Suprapubic skin (tissue), 4 donors: ENCODE measurements at places on chromosomes 5 and 9. TPM values are rescaled to one million over a fixed set of nuclear protein-coding genes. Genes with fewer than 3 reads are reported as not detected.

GRCh38 chr5:66406761-66407336 lies 189.3 kb upstream of the MAST4 start:
- no peak for DNase-seq
- no peaks in the 10 kb centered on the region for H3K4me1 ChIP-seq
- H3K27me3 ChIP-seq = no peaks in the 10 kb centered on the region
- H3K36me3 ChIP-seq = no peaks in the 10 kb centered on the region
- H3K4me3 ChIP-seq = no peak overlapping the region

- H3K4me3 ChIP-seq = no peak overlapping the region
- H3K4me1 ChIP-seq = no peaks in the 10 kb centered on the region
- no peak overlapping the region for H3K27ac ChIP-seq
Observed at GRCh38 chr9:115398313-115398650, 280.3 kb upstream of the TNC start.

GRCh38 chr9:10661994-10662393 lies 49.2 kb upstream of the PTPRD start:
- no peak overlapping the region for H3K4me3 ChIP-seq
- H3K27ac ChIP-seq = no peak overlapping the region
- DNase-seq = no peak
- H3K4me1 ChIP-seq = no peaks in the 10 kb centered on the region
- H3K36me3 ChIP-seq = no peaks in the 10 kb centered on the region

The CSF1R gene
- 9.9 TPM for total RNA-seq

GRCh38 chr5:80141147-80141671 lies 106.1 kb downstream of the THBS4 start:
- peaks cover 27% of the 10 kb centered on the region for H3K36me3 ChIP-seq
- no peak overlapping the region for H3K4me3 ChIP-seq
- H3K27me3 ChIP-seq = no peaks in the 10 kb centered on the region

DNA sequence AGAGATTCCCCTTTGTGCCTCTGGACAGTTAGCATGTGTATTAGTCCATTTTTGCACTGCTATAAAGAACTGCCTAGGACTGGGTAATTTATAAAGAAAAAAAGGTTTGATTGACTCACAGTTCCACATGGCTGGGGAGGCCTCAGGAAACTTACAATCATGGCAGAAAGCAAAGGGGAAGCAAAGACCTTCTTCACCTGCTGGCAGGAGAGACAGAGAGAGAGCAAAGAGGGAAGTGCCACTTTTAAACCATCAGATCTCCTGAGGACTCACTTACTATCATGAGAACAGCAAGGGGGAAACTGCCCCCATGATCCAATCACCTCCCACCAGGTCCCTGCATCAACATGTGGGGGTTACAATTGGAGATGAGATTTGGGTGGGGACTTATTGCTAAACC lies 6.0 kb downstream of the CFAP90 start:
- peaks cover 9% of the 10 kb centered on the region for H3K27me3 ChIP-seq
- H3K36me3 ChIP-seq = no peaks in the 10 kb centered on the region
- no peak overlapping the region for H3K27ac ChIP-seq
- no peak overlapping the region for H3K4me3 ChIP-seq
- no peak for DNase-seq

DNA sequence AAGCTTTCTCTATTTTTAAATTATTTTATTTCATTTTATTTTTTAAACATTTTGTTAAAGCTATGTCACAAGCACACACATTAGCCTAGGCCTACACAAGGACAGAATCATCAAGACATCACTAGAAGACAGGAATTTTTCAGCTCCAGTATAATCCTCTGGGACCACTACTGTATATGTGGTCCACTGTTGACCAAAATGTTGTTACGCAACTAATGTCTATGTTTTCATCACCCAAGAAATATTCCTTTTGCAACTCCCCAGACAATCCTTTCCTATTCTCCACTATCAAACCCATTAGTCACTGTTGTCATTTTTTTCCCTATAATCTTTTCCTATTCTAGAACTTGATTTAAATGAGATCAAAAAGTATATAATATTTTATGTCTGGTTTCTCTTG lies 2371.7 kb upstream of the C9orf72 start:
- no peaks in the 10 kb centered on the region for H3K36me3 ChIP-seq
- no peak overlapping the region for H3K27ac ChIP-seq

- no peaks in the 10 kb centered on the region for H3K4me1 ChIP-seq
- H3K27ac ChIP-seq = no peak overlapping the region
- no peaks in the 10 kb centered on the region for H3K27me3 ChIP-seq
- H3K4me3 ChIP-seq = no peak overlapping the region
- no peak for DNase-seq
- H3K36me3 ChIP-seq = no peaks in the 10 kb centered on the region
Observed at GRCh38 chr5:103224894-103225246, 33.7 kb upstream of the MACIR start.

- no peak for DNase-seq
- H3K27me3 ChIP-seq = no peaks in the 10 kb centered on the region
- peak overlapping the region; percentile 64 for H3K27ac ChIP-seq
- H3K4me1 ChIP-seq = peaks cover 31% of the 10 kb centered on the region
Observed at GRCh38 chr9:127088724-127089615, 33.5 kb downstream of the ANGPTL2 start.

GRCh38 chr5:170075696-170076095 lies 30.0 kb upstream of the FOXI1 start:
- H3K27ac ChIP-seq = no peak overlapping the region
- H3K4me1 ChIP-seq = no peaks in the 10 kb centered on the region
- no peaks in the 10 kb centered on the region for H3K27me3 ChIP-seq
- H3K36me3 ChIP-seq = no peaks in the 10 kb centered on the region
- DNase-seq = peak; percentile 29

- no peak for DNase-seq
- H3K36me3 ChIP-seq = no peaks in the 10 kb centered on the region
- no peak overlapping the region for H3K27ac ChIP-seq
Observed at GRCh38 chr9:107373809-107374208, 90.7 kb downstream of the RAD23B start.
